ENCODE measurements at places on chromosomes 5 and 9.

GRCh38 chr5:167233507-167234220 is 1057.8 kb upstream of the WWC1 start:
- no peak for DNase-seq

DNA sequence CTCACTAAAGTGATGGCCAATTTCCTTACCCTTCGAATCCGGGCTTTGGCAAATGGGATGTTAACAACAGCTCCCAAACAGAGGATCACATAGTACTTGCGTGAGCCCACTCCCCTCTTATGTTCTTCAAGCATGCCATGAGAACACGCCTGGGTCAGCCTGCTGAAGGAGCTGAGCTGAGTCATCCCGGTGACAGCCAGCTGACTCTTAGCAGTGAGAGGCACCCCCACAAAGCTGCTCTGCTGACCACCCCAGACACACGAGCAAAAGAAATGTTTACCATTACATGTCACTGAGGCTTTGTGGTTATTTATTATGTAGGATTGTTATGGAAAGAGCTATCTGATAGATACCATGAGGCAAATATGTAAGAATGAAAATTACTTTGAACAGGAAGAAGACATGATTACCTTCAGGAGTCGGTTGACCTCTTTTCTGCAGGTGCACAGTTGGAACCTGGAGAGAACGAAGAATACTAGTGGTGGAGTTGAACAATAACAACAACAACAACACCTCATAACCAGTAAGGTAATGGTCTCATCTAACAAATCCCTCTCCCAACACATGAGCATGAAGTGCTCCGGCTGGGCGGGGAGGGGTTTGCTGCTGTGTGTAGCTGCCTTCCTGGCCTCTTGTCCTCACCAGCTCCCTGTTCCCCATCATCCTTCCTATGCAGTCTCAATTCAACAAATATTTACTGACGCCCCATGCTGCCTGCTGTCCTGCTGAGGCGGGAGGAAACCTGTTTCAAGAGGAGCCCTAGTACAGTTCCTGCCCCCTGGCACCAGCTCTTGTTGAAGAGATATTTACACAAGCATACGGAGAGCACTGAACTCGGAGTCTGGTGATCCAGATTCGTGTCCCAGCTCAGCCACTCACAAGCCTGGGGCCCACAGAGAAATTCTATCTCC is 69.4 kb upstream of the LHFPL2 start:
- no peak for DNase-seq

- no peak for DNase-seq
Measured at GRCh38 chr9:122329597-122329996, 41.2 kb upstream of the PTGS1 start.

DNA sequence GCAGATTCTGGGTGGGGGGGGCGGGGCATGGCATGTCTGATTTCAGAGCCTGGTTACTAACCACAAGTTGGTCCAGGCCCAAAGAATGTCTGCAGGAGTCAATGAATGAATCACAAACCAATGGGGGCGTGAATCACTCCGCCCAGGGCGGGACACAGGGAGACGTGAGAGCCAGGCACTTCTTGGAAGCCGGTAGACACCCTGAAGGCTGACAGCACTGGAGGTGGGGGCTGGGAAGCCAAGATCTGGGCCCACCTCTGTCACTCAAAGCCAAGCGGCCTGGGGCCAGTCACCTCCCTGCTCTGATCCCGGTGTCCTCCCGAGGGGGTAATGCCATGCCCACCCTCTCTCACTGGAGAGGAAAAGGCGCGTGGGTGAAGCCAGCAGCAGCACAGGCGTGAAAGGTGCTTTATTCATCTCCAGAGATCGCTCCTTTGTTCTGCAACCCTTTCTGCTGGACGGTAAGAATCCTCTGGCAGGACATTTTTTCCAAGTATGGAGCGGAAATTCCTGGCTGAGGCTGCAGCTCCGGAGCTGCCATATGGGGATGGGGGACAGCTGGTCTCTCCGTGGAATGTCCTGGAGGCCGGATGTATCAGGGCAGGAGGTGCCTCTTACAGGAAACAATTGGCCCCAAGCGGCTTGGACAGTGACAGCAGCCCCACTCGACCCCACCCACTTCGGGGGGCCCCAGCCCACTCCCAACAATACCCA is 85.0 kb downstream of the STK10 start:
- peak; percentile 76 for DNase-seq

- peak; percentile 6 for DNase-seq
Measured at GRCh38 chr5:6717687-6718086, 4.5 kb downstream of the TENT4A start.

- no peak for DNase-seq
Measured at GRCh38 chr5:139848508-139849100, 53.0 kb downstream of the PSD2 start.

- DNase-seq: no peak
Measured at GRCh38 chr9:71984403-71984802, 73.0 kb downstream of the C9orf85 start.

GRCh38 chr9:8727191-8727590 is 927.6 kb upstream of the DMAC1 start:
- no peak for DNase-seq
